ENCODE measurements at places on chromosomes 7 and 10.

- DNase-seq: no peak
Measured at GRCh38 chr7:34453150-34453549, 204.9 kb upstream of the NPSR1 start.

- DNase-seq: no peak
Measured at GRCh38 chr7:28203508-28204240, 23.1 kb upstream of the JAZF1 start.

DNA sequence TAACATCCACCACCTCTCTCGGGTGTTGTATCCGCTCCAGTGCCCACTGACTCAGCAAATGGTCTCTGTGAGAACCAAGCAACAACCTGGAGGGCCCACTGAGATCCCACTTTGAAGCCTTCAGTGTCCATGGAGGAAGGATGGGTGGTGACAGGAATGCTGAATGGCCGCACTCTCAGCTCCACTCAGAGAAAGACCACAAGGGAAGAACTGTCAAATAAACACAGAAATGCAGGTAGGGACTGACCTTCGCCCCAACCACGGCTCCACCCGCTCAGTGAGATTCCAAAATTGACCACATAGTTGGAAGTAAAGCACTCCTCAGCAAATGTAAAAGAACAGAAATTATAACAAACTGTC is 65.8 kb downstream of the VIPR2 start:
- no peak for DNase-seq

- DNase-seq: no peak
Measured at GRCh38 chr7:132558815-132559214, 17.5 kb downstream of the PLXNA4 start.

DNA sequence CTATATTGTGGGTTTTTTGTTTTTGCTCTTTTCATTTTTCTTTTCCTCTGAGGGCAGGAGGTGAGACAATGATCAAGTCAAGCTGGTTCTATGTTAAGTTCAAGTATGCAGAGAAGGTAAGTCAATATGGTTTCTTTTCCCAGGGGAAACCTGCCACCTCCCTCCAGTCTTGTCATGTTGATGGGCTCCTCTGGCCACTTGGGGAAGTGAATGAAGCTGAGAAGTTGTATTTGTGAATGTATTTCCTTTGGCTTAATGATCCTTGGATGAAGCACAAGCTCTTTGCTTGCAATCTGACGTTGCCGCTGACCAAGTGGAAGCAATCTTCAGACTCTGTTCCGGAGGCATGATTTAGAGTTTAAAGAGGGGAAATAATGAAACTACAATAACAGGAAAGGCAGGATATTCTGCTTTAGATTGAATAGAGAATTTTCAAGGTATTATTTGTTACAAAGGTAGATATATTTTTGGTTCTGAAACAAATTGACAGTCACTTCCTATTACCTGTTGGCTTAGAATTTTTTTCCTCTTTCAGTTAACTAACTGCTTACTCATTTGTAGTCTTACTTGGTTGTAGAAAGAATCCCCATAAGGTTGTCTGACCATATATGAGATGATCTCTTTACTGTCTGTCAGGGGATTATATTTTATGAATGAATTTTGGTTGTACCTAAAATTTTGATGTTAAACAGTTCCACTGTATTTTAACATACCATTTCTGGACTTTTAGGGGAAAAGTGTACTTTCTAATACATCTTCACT is 369.6 kb downstream of the AUTS2 start:
- DNase-seq: no peak

GRCh38 chr10:119725828-119726675 is at the start of gene INPP5F:
TSS of gene INPP5F (plus strand) at chr10:119726050. CDS start at chr10:119726263, 213 bp downstream.
- DNase-seq: peak; percentile 82

- DNase-seq: no peak
Measured at GRCh38 chr10:19730907-19731217, 85.4 kb upstream of the PLXDC2 start.

GRCh38 chr10:123229927-123230630 is 75.9 kb downstream of the BUB3 start:
- no peak for DNase-seq

GRCh38 chr7:26060733-26061677 is 91.0 kb upstream of the NFE2L3 start:
- no peak for DNase-seq

DNA sequence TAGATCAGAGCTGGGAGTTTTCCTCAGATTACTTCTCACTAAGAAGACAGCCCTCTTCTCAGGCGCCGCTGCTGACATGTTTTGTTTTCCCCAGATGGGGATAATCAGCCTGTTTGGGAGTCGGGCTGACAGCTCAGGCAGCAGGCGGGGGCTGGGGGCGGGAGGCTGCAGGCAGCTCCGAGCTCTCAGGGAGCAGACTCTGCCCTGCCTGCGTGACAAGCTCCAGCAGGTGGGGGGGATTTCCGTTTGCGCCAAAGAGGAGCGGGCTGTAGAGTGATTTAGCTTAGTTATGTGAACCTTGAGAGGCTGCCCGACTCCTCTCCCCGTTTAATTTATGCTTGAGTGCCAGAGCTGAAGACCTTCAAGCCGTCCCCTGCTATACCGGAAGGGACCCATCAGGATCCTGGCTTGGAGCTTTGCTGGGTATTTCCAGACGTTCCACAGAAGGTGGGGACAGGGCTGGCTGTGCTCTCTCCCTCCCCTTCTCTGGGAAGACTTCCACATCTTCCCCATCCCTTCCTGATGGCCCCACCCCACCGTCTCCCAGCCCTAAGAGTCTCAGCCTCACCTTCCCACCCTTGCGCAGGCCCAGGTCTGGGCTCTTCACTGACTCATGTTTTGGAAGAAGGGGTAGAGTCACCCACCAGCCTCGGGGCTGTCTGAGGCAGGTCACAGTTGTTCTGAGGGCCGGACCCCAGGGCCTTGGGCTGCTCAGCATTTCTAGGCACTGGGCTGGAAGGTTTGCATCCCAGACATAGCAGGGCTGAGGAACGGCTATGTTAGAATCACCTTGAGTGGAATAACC is 24.7 kb upstream of the ADCYAP1R1 start:
- peak; percentile 76 for DNase-seq

DNA sequence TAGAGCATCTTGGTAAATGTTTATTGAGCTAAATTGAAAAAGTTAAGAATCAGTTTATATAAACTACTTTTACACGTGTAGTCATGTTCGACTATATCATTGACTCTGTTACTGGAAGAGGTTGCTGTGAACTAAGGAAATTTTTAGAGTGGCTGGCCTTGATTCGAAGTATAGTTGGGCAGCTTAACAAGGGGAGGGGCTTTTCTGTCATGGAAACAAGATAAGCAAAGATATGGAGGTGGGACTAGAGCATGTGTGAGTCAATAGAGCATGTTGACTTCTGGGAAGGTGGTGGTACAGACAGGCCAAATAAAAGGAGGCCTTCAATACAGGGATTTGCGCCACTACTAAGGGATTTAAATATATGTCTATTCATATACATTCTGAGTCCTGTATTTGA is 7.6 kb downstream of the ATP5F1C start:
- no peak for DNase-seq

- no peak for DNase-seq
Measured at GRCh38 chr10:36662571-36662970, 462.8 kb upstream of the ANKRD30A start.

GRCh38 chr10:131252567-131253276 is 58.8 kb downstream of the TCERG1L start:
- no peak for DNase-seq

DNA sequence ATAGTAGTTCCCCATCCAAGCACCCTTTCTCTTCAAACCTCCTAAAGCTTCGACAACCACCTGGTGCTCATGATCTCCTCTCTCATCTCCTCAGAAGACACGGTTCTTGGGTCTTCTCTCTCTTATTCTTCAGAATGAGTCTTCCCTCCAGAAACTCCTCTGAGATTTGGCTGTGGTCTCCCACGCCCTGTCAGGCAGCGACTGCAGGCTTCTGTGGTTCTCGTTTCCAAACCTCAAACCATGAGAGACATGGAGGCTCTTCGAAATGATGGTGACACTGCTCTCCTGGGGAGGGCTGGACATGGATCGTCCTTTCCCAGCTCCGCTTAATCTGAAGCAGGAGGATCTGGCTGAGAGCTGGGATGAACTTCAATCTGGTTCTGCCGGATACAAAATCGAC is 78.6 kb upstream of the PITRM1 start:
- no peak for DNase-seq

DNA sequence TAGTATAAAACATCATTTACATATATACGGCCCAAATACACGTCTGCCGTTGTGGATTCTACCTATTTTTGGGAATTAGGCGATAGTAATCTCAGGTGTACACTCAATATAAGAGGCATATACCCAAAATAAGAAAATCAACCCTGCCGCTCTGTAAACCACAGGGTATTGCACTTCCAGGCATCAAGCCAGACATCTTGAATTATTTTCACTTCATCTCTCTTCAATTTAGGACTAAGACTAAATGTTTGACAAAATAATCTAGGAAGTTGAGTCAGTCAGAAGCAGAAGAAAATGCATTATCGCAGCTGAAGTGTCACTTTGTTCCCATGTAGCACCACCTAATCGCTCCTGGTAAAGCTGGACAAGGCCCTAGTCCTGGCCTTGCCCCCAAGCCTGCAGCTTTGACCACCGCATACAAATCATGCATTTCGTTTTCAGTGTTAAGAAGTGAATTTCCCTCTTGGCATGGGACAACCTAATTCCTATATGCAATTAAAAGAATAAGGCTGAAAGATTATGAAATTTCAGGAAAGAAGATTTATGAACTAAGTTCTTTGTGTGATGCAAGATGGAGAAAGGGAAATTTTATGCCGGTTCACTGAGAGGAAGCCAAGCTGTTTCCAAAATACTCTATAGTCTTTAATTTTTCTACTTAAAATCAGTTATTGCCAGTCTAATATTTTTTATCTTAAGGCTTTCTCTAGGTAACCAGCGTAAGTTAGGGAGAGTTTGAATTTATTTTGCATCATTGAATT is 26.0 kb downstream of the CABCOCO1 start:
- no peak for DNase-seq

DNA sequence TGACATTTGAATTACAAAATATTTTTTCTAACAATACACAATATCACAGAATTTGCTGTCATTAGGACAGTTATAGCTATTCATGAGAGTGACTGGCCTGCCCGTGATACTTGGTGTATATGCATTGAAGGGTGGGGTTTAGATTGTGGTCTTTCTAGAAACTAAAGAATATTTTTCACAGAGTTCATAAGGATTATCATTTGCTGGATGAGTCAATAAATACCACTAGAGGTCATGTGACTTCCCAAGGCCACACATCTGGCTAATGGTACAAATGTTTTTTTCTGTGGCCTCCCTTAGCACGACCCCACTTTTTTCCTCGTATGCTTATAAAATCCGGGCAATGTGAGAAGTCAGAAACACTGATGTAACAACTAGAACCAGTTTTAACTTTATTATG is 5.2 kb downstream of the OPTN start:
- no peak for DNase-seq

DNA sequence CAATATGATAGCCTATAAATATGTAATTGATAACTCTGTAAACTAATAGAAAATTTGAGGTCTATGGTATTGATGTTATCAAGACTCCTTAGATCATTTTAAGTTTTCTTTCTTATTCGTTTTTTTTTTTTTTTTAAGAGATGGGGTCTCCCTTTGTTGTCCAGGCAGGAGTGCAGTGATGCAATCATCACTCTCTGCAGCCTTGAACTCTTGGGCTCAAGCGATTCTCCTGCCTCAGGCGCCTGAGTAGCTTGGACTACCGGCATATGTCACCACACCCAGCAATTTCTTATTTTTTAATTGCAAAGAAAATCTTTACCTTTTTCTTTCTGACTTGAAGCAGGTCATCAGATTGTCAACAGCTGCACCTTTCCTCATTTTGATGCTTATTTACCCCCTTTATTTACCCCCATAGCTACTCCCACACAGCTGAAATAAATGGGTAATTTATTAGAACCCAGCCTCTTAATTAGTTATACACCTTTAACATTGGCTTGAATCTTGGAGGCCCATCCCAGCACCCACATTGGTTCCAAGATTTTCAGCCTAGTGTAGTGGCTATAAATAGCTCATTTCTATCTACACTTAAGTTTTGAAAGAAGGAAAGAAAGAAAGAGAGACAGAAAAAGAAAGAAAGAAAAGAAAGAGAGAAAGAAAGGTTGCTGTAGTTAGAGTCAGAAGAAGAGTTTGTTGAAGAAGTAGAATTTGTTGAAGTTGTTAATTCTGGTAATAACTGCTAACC is 38.3 kb downstream of the ARL4A start:
- DNase-seq: no peak

- DNase-seq: no peak
Measured at GRCh38 chr7:85160223-85160622, 26.6 kb downstream of the SEMA3D start.

GRCh38 chr10:22427890-22428571 is 82.7 kb downstream of the SPAG6 start:
- DNase-seq: peak; percentile 97

GRCh38 chr10:73894245-73894971 is 16.5 kb upstream of the PLAU start:
- no peak for DNase-seq

- no peak for DNase-seq
Measured at GRCh38 chr10:104498347-104499081, 142.6 kb upstream of the SORCS3 start.

DNA sequence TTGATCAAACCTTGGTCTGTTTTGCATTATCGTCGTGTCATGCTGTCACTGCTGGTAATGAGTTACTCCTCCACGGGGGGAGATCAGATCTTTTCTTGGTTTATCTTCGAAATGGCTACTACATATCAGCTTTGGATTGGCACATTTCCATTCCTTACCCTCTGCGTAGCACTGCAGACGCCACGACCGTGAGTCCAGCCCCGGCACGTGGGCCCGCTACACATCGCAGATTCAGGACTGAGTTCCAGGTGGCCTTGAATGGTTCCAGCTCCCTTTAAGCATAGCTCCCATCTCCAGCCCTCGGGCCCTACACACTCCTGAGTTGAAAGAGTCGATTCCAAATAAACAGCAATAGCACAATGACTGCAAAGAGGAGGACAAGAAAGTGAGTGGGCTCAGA is 238.6 kb upstream of the PFKP start:
- DNase-seq: no peak

GRCh38 chr7:98862716-98863420 is 6.9 kb downstream of the TMEM130 start:
- DNase-seq: no peak

DNA sequence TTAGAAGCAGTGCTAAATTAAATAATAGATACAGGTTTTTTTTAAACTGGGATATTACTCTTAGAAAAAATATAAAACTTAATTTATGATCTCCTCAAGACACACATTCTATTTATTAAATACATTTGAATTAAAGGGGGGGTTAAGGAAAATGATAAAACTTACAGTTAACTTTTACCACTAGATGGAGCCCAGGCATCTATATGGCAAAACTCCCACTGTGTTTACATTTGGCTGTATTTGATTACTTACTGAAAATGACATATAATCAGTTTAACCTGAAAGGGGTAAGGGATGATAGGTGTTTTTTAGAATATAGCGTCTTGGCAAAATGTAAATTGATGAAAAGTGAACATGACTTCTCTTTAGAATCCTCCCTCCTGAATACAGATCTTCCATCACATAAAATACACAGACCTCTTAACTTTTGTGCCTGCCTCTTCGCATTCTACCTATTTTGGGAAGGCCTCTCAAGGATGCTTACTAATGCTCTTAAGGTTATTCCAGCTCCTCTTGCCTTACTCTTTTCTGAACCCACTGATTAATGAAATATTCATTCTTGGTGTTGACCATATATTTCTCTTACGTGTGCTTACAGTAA is 235.7 kb downstream of the AGMO start:
- no peak for DNase-seq
